Adrenal gland (tissue), 19 donors: ENCODE measurements at places on chromosomes 5 and 9. TPM values are rescaled to one million over a fixed set of nuclear protein-coding genes. Genes with fewer than 3 reads are reported as not detected.

EIF4E1B gene
- polyA plus RNA-seq = 0.24 TPM

ASTN2 gene
- 6.7 TPM for polyA plus RNA-seq

GRCh38 chr5:36596247-36596646, 10.2 kb upstream of the SLC1A3 start:
- no peak for DNase-seq
- no peak overlapping the region for H3K27ac ChIP-seq
- H3K4me1 ChIP-seq = no peaks in the 10 kb centered on the region
- no peak overlapping the region for H3K4me3 ChIP-seq
- no peaks in the 10 kb centered on the region for H3K36me3 ChIP-seq
- no peaks in the 10 kb centered on the region for H3K27me3 ChIP-seq

BASP1 gene
- 9.3 TPM for polyA plus RNA-seq

GRCh38 chr5:148443998-148444397, 60.2 kb downstream of the FBXO38 start:
- no peak overlapping the region for H3K4me3 ChIP-seq
- H3K27me3 ChIP-seq = no peaks in the 10 kb centered on the region
- no peaks in the 10 kb centered on the region for H3K4me1 ChIP-seq
- DNase-seq = peak; percentile 61
- H3K27ac ChIP-seq = no peak overlapping the region

CCL27 gene
- polyA plus RNA-seq = not detected

DNA sequence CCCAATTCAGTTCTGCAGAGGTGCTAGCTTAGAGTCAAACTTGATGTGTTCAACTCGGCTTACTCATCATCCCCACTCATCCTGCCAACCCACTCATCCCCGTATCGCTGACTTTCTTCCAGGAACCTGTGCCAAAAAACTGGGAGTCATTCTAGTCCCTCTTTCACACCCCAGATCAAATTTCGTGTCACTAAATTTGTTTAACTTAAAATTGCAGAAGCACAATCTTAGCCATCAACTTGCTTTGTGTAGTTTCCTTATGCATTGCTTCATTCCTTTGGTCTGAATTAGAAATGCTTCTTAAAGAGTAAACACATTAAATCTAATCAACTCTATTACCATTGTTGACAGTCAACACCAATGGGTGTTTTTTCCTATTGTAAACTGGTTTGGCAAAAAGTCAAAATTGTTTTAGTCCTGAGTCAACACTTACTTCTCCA, 162.4 kb downstream of the TTC39B start:
- no peak for DNase-seq
- H3K36me3 ChIP-seq = no peaks in the 10 kb centered on the region
- no peaks in the 10 kb centered on the region for H3K27me3 ChIP-seq
- H3K4me3 ChIP-seq = no peak overlapping the region
- H3K27ac ChIP-seq = no peak overlapping the region
- H3K4me1 ChIP-seq = no peaks in the 10 kb centered on the region

DNA sequence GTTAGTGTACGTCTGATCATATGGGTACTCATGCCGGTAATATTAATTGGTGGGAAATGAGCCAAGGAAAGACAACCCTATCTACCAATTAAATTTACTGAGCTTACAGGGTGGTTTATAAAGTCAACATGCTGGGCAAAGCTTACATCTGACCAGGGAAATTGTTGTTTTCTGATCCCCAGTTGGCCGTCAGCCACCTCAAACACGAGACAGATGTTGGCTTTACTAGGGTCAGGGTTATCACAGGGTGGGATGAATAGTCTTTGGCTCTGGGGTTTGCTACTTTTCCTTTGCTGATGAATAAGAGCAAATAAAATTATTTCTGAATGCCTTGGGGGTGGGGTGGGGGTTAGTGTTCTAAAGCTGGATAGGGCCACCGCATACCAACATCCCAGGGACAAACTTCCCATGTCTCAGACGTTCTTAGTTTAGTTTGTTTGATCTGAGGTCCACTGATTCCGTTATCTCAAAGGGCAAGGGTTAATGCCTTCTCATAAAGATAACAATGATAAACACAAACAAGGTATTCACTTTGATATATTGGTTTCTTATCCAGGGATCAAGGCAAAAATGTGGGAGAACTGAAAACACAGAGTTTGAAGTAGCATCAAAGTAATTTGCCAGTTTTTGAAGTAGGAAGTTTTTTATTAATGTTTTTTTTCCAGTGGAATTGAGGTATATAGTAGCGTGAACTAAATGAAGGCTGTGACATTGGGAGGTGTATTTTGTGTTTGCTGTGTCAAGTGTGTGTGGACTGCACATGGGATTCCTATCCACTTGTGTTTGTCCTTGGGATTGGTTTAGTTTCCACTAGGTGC, 109.1 kb upstream of the RPS23 start:
- H3K36me3 ChIP-seq = no peaks in the 10 kb centered on the region
- peaks cover 16% of the 10 kb centered on the region for H3K4me1 ChIP-seq
- no peak overlapping the region for H3K4me3 ChIP-seq

DNA sequence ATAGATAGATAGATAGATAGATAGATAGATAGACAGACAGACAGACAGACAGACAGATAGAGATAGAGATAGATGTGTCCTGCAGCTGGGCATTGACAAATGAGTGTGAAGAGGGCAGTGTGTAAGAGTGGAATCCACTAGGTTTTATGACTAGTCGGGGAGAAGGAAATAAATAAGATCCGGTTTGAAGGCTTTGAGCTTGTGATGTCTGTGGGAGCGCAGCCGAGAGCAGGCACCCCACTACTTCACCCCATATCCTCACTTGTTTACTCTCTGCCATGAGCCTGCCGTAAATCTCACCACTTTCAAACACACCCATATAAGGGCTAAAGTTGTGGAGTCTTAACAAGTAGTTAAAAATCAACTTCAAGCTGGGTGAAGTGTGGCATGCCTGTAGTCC, 1.4 kb upstream of the SUSD1 start:
- no peak overlapping the region for H3K4me3 ChIP-seq
- peaks cover 33% of the 10 kb centered on the region for H3K4me1 ChIP-seq
- H3K27me3 ChIP-seq = no peaks in the 10 kb centered on the region
- H3K27ac ChIP-seq = no peak overlapping the region
- no peak for DNase-seq
- H3K36me3 ChIP-seq = no peaks in the 10 kb centered on the region

TRPM3 gene
- polyA plus RNA-seq = 0.48 TPM

DNA sequence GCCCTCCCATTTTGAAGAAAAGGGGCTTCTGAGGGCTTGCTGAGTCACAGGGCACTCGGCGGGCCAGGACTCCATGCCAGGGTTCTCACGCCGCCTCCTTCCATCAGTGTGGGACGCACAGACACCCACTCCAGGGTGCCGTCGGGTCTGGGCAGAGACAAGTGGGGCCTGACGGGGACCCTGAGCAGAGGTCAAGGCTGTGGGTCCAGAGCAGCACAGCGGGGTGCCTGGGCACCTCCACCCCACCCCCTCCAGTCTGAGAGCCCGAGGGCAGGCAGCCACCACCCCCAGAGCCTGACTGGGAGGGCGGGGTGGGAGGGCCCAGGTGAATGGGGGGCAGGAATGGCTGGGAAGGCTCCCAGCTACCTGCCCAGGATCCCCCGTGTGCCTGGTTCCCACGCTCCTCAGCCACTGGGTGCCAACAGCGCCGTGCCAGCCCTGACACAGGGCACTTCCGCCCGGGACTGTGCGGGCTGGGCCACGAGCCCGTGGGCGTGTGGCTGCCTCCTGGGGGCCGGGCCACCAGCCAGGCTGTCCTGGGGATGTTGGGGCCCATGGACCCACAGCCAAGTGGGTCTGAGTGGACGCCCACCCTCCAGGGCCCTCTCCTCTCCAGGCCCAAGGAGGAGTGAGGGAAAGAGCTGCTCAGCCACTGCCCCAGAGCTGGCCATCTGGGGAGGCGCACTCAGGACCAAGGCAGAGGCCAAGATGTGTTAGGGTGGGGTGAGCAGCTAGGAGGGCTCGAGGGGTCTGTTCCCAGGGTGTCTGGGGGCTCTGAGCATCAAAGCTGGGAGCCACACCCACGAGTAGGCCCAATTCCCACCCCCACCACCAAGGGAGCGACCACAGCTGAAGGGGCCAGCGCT, 10.1 kb upstream of the NRARP start:
- no peak for DNase-seq
- peaks cover 12% of the 10 kb centered on the region for H3K4me1 ChIP-seq
- H3K36me3 ChIP-seq = no peaks in the 10 kb centered on the region
- peaks cover 12% of the 10 kb centered on the region for H3K27me3 ChIP-seq
- no peak overlapping the region for H3K27ac ChIP-seq

SLC4A9 gene
- 0.32 TPM for polyA plus RNA-seq

PKD2L2 gene
- polyA plus RNA-seq = not detected

GRXCR2 gene
- not detected for polyA plus RNA-seq

- DNase-seq = no peak
- no peak overlapping the region for H3K27ac ChIP-seq
- H3K36me3 ChIP-seq = no peaks in the 10 kb centered on the region
- no peaks in the 10 kb centered on the region for H3K4me1 ChIP-seq
- H3K27me3 ChIP-seq = no peaks in the 10 kb centered on the region
Observed at GRCh38 chr5:13831351-13831750, 113.1 kb downstream of the DNAH5 start.

CHSY3 gene
- 0.20 TPM for polyA plus RNA-seq

DNA sequence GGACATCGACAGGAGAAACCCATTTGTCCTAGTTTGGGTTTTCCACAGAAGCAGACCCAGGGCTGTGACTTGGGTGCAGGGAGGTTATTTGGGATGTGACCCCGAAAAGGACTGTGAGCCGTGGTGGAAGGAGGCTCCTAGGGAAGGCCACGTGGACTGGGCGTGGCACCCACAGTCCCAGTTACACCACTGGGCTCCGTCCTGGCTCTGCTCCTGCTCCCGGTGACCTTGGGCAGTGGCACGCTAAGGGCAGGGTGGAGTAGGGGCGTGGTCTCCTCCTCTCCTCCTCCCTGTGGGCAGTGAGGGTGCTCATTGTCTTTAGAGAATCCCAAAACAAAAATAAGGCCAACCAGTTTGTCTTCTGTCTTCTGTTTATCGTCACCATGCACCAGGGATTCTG, 190.1 kb downstream of the GADD45G start:
- H3K4me3 ChIP-seq = no peak overlapping the region
- no peaks in the 10 kb centered on the region for H3K27me3 ChIP-seq
- no peak overlapping the region for H3K27ac ChIP-seq
- no peaks in the 10 kb centered on the region for H3K36me3 ChIP-seq
- no peaks in the 10 kb centered on the region for H3K4me1 ChIP-seq
- peak; percentile 90 for DNase-seq

MED22 gene
- polyA plus RNA-seq = 11.4 TPM

SMIM33 gene
- not detected for polyA plus RNA-seq

DNA sequence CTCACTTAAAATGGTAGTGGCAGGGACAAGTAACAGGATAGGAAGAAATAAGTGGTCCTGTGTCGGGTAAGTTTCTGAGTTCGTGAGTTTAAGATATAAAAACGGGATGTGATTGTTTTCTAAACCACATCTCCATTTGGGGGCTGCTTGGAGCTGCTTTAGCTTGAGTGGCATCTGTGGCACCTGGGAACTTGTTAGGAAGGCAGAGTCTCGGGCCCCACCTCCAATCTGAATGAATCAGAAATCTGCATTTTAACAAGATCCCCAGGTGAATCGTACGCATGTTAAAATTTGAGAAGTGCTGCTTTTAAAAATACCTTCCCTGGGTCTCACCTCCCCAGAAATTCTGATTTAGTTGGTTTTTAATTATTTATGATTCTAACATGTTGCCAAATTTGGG, 78.1 kb downstream of the CDH6 start:
- H3K27me3 ChIP-seq = no peaks in the 10 kb centered on the region
- H3K36me3 ChIP-seq = no peaks in the 10 kb centered on the region
- no peaks in the 10 kb centered on the region for H3K4me1 ChIP-seq
- no peak for DNase-seq
- H3K4me3 ChIP-seq = no peak overlapping the region

AHRR gene
- polyA plus RNA-seq = 1.6 TPM

DNA sequence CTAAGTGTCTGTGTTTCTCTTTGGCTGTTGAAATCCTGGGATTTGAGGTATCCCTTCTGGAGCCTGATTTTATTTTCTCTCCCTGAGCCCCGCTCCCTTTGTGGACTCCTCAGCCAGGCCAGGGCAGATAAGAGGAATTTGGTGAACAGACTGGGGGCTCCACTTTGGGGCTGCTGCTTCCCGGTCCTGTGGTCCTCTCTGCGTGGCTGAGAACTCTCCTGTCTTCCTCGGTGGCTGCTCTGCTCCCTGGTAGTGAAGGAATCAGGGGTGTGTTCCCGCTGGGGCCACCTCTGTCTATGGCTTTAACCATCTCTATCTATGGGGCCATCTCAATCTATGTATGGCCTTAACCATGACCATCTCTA, 71.7 kb upstream of the SH3PXD2B start:
- DNase-seq = no peak
- H3K27me3 ChIP-seq = no peaks in the 10 kb centered on the region
- no peak overlapping the region for H3K4me3 ChIP-seq
- H3K27ac ChIP-seq = no peak overlapping the region
- H3K36me3 ChIP-seq = no peaks in the 10 kb centered on the region
- no peaks in the 10 kb centered on the region for H3K4me1 ChIP-seq

DNA sequence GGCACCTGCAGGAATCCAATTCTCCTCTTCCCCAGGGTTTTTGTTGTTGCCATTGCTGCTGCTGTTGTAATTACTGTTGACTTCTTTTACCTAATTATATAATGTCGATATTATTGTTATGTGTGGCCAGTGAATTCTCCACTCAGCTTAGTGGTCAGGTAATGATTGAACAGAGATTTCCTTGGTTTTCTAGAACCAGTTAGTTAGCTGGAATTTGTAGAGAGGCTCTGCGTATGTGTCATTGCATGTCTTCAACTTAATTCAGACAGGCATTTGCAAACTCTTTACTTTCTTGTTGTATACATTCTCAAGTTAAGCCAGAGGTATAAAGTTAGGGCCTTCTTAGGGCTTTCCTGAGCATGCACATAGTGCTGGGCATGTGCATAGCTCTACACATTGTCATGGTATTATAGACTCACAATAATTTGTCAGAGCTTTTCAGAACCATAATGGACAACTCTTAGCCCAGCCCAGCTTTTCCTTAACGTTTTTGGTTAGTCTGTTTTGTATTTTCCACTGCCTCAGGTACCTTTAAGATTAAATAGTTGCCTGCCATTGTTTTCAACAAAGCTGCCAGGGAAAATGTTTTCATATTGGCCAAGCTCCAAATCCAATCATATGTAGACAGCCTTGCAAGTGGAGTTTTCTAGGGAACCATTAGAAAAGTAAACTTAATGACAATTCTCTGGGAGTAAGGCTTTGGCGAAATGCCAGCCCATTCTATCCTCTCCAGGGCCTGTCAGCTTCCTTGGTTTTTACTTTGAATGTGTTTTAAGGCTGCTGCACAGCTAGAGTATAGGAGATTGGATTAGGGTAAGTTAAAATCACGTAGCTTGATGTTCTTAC, 68.1 kb downstream of the UBE2R2 start:
- H3K36me3 ChIP-seq = no peaks in the 10 kb centered on the region
- no peak overlapping the region for H3K27ac ChIP-seq
- no peaks in the 10 kb centered on the region for H3K27me3 ChIP-seq
- DNase-seq = no peak
- peaks cover 37% of the 10 kb centered on the region for H3K4me1 ChIP-seq
